Activated CD8-positive, alpha-beta memory T cell treated with anti-CD3 and anti-CD28 coated beads for 1 hour (primary cell): ENCODE measurements at places on chromosomes 12 and 14.

GRCh38 chr14:29144621-29145020 is 378.0 kb downstream of the FOXG1 start:
- DNase-seq, result no peak

DNA sequence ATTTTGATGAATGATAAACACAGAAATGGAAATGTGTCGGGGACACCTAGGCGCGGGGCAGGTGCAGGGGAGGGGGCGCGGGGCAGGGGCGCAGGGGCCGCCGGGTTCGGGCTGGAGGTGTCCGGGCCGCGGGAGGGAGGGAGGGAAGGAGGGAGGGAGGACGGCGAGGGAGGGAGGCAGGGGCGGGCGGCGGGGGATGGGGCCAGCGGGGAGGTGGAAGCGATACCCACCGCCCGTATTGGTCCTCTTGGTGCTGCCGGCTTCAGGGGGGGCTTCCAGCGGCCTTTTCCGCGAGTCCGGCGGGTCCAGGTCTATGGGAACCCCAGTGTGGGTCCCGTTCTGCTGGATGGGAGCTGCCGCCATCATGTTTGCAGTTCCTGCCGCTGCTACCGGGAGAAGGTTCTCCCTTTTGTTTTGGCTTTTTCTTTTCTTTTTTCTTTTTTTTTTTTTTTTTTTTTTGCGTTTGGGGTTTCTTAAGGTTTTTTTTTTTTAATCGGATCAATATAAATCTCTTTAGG is 703 bp downstream of the NOVA1 start:
- DNase-seq, result no peak

DNA sequence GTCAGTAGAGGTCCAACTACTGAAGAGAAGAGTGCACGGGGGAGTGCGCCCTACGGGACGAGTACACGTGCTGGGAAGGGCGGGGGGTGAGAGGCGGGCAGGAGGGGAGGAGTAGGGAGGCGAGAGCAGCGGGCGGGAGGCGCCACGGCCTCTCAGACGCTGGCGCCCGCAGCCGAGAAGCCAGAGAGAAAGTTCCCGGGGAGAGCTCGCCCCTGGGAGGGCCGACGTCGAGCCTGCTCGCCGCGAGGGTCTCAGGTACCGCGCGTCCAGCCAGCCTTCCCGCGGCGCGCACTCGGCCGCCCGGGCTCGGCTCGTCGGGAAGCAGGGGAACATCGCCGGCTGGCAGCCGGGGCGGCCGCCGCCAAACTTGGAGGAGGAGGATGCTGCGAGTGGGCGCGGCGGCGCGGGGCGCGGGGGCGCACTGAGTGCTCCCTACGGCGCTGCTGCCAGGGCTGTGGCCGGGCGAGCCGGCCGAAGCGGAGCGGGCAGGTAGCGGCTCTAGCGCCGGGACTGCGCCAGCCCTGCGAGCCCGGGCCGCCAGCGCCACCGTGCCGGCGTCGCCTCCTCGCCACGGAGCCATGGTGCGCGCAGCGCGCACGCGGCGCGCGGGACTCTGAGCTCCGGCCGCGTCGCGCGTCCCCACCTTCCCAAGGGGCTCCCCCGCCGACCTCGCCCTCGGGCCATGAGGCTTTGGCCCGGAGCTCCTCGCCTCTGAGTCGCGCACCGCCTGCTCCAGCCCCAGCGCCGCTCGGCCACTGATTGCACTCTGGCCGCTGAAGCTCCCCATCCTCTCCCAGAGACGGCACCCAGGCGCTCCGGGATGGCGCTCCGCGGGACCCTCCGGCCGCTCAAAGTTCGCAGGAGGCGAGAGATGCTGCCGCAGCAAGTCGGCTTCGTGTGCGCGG is at the start of gene SLC24A4:
SLC24A4 (plus strand) TSS at position 155 of the 905 bp plus-strand sequence; CDS start at position 821, 666 bp downstream.
- DNase-seq, result no peak

DNA sequence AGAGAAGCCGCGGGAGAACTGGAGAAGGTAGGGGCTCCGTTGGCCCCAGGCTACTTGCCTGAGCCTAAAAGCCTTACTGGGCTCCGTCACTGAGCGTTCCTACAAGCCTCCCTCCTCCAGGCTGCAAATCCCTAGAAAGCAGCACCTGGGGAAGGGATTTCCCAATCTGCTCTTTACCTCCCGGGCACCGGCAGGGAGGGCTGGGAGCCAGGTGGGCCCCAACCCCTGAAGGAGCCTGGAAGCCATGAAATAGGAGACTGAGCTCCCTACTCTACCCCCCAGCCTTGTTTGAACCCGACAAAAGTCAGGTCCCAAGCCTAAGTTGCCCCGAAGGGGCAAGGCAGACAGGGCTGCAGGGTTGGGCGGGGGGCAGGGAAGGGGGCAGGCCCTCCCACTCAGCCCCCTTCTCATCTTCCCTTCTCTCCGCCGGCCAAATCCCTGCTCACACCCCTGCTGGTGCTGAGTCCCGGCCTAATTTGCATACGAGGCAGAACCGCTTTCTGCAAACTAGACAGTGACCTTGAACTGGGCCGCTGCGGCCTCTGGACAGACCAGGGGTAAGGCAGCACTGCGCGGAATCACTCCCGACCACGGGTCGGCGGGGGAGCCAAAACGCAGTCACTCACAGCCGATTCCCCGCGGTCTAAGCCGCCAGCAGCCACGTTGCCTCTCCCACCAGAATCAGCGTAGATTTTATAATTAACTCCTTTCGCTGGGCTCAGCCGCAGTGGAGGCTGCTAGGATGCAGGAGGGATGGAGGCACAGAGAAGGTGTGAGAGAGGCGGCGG is 3.7 kb upstream of the HOXC12 start:
- no peak for DNase-seq

GRCh38 chr14:72809063-72809462 is 84.8 kb downstream of the DPF3 start:
- no peak for DNase-seq

GRCh38 chr14:50060871-50061663 is 55.3 kb downstream of the VCPKMT start:
- DNase-seq, result no peak

- no peak for DNase-seq
Measured at GRCh38 chr12:50053583-50053982, 3.8 kb upstream of the ASIC1 start.

DNA sequence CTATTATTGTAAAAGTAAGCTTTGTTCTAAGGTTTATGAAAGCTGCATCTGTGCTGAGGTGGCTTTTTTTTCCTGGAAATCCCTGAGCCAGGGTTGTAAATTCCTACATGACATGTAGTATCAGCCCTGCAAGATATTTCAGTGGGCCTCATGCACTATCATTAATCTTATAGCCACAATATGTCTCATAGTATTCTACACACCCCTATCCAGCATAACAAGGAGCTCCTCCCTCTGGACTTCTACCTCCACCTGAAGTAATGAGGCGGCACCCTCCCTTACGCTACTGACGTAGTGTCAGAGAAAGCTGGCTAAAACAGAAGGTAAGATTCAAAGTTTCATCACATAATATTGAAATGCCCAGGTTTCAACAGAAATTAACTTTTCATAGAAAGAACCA is 35.5 kb downstream of the SLC5A8 start:
- no peak for DNase-seq

DNA sequence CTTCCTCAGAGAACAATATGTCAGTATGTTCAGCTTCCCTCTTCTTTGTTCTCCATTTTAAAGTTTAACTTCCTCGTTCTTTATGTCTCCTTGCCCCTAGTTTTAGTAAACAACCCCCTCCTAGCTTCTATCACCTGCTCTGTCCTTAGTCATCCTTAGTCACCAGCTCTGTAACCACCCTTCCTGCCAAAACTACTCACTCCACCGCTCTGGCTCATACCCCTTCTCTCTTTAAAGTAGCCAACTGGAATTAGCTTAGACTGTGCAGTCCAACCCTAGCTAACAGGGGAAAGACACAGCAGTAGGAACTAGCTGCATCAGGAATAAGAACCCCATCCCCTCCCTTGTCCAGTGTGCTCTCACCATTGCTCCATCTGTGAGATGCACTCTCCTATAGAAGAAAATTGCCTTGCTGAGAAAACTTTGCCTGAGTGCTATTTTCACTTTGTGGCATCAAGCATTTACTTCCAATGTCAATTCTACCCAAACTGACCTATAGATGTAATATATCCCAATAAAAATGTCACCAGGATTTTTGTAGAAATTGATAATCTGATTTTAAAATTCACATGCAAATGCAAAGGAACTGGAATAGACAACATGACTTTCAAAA is 603.2 kb downstream of the C12orf50 start:
- DNase-seq, result no peak

DNA sequence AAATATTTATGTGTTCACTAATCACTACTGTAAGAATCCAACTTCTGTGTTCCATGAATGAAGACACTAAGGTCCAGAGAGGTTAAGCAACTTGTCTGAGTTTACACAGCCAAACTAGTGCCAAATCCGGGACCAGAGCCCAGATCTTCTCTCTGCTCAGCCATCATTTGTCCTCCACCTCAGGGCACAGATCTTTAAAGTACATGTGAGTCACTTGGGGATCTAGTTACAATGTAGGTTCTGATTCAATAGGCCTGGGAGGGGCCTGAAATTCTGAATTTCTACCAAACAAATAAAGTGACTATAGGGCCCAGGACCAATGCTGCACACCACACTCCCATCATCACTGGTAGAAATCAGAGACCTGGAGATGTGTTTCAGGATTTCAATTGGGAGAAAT is 162.9 kb downstream of the GXYLT1 start:
- DNase-seq, result no peak

GRCh38 chr12:22802883-22803630 is 178.1 kb downstream of the ETNK1 start:
- DNase-seq, result no peak

DNA sequence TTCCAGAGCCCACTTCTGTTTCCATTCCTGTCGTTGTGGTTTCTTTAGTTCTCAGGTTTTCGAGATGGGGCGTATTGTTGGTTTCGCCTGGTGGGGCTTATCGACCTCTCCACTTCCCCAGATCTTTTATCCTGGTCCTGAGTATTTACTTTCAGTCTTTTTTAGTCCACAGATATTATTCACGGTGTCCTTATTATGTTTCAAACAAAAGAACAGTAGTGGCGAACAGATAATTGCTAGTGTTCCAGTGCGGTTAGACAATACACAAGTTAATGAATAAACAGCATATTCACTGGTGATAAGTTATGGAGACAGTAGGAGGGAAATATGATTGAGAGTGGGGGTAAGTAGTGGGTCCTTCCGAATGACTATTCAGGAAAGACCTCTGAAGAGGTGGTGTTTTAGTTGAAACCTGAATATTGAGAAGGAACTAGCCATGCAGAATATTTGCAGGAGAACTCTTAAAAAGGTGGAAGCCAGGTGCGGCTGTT is 668 bp downstream of the TMEM260 start:
- no peak for DNase-seq

- no peak for DNase-seq
Measured at GRCh38 chr14:26897196-26897595, 299.4 kb upstream of the NOVA1 start.

GRCh38 chr14:68888883-68889282 is 90.2 kb downstream of the ACTN1 start:
- no peak for DNase-seq

DNA sequence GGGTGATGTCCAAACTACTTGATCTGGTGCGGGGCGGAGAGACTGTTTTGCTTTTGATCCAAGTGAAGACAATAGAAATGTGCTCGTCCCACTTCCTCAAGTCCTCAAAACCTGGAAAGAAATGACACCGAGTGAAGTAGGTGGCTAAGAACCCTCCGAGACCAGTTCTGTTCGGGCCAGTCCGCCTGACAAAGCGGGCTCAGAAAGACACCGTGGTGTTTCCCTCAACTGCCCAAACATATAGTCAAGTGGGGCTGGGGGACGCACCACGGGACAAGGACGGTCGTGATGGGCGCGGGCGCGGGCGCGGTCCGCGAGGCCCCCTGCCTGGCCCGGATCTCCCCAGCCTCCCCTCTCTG is 1.6 kb downstream of the PHLDA1 start:
- no peak for DNase-seq

DNA sequence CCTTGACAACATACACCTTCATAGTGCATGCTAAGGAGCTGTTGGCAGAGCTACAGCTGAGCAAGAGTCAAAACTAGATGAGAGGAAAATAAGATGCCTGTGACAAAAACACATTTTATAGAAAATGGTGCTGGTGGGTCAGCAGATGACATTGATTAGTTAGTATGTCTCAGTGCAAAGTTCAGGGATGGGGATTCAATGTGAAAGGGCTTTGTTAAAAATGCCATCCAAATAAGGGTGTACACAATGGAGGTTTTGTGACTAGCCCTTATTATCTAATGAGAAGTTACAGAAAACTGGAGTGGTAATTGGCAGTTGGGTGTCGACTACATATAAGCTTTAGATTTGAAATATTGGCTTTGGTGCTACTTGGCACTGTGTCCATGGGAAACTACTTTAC is 169.0 kb downstream of the MON2 start:
- no peak for DNase-seq

DNA sequence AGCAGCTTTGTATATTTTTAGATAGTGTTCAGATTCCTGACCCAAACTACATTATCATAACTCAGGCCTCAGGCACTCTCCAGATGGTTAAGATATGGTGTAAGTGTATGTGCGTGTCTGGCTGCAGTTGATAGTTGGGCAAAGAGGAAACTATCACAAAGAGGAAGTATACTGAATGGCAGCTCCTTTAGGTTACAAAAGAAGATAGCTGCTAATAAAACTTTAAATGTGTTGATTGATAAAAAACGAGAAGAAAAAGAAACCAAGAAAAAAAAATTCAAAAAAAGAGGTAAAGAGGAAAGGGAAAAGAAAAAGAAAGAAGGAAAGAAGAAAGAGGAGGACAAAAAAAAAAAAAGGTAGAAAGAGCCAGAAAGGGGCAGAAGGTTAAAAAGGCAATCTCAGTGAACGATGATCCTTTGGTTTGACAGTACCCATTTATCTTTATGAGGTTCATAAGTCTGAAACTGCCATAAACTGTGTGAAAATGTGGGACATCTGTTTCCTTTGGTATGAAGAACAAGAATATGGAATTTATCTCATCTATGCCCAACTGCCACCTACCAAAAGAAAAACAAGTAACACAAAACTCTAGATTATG is 42.2 kb downstream of the TAOK3 start:
- no peak for DNase-seq

DNA sequence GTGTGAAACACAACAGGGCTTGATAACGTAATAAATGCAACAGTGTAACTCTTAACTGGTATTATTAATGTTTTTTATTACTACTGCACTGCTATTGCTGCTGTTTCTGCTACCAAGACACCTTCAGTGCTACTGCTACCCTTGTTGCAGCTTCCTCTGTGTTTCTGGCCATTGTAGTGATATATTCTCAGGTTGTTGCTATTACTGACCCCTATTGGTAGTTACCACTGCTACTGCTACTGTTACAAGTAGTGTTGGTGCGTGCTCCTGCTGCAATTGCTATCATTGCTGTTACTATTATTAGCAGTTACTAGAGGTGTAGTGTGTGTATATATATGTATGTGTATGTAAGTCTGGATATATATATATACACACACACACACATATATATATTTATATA is 87.2 kb upstream of the PTPRB start:
- DNase-seq, result no peak

DNA sequence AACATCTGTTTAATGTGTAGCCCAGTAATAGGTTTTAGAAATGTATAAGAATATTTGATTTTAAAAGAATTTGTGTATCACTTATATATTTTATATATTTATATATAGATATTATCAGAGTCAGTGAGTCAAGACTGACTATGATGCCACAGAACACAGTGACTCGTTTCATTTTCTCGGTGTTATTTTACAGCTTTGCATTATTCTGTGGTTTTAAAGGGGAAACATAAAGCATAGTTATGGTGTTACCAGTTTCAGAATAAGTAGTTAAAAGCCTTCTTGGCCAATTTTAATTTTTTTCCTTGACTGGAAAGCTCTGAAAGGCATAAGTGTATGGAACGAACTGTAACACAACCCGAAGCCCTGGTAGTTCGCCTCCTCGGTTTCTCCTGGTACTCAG is 91.0 kb downstream of the GRIP1 start:
- DNase-seq, result no peak

GRCh38 chr12:22457085-22457484 is 87.3 kb downstream of the C2CD5 start:
- no peak for DNase-seq

GRCh38 chr12:88579601-88580050 is 645 bp downstream of the KITLG start:
- no peak for DNase-seq
